ENCODE measurements at places on chromosomes 12 and 14.

DNA sequence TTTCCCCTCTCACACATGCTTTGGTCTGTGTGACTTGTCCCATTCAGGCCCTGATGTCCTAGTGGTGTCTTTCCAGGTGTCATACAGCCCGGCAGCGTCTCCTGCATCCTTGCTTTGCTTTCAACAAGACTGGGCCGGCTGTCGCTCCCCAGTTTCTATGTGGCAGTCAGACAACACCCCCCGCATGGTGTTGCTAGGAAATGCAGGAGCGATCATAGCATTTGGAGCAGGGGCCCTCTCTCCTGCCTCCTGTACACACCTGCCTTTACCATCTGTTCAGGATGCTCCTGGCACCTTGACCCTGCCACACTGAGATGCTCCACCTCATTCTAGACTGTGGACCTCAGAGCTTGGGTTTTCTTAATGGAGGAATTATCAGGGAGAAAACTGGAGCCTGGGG is 29.5 kb downstream of the CACNA1C start:
- no peak for DNase-seq

DNA sequence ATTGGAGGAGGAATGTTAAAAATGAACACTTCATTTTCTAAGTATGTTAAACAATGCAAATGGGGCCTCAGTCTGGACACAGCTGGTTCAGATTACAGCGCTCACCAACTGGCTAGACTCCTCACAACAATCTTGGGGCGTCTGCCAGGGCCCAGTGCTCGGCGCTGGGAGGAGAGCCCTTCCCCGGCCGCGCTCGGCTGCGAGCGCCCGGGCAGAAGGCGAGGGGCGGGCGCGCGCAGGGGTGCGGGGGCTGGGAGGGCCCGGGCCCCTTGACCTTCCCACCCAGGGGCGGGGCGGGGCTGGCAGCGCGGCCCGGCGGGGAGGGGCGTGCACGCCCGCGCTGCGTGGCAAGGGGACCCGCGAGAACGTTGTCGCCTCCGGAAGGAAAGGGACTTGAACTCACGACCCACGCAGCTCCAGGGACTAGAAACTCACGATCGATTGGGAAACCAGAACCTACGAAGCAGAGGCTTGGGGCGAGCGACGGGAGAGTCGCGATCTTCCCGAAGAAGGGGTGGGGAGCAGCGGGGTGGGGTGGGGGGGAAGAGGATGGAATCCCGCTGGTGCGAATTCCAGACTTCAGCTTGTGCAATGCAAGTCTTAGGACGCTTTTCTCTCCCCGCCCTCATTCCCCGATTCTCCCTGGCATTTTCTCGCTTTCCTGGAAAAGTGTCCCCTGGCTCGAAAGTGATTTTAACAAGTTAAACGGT is at the start of gene FBLN5:
FBLN5 (minus strand) TSS at position 220 of the 710 bp plus-strand sequence. CDS start 465 bp downstream, outside the sequence.
- DNase-seq: peak; percentile 6

- no peak for DNase-seq
Measured at GRCh38 chr14:95133282-95133681, 24.0 kb downstream of the DICER1 start.

DNA sequence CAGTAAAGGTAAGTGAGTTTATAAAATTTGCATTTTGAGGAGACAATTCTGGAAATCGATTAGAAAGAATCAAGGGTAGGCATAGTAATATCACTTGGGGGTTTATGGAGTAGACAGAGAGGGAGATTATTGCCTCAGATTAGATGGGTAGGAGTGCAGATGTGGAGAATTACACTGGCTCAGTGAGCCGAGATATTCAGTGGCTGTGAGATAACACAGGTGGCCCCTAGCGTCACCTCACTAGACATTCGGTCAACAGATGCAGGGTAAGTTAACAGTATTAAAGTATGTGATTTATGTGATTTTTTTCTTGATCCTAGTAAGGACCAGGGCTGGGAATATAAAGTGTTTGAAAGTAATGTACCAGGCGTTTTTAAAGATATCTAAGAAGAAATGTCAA is 39.6 kb upstream of the KLRD1 start:
- DNase-seq: no peak

DNA sequence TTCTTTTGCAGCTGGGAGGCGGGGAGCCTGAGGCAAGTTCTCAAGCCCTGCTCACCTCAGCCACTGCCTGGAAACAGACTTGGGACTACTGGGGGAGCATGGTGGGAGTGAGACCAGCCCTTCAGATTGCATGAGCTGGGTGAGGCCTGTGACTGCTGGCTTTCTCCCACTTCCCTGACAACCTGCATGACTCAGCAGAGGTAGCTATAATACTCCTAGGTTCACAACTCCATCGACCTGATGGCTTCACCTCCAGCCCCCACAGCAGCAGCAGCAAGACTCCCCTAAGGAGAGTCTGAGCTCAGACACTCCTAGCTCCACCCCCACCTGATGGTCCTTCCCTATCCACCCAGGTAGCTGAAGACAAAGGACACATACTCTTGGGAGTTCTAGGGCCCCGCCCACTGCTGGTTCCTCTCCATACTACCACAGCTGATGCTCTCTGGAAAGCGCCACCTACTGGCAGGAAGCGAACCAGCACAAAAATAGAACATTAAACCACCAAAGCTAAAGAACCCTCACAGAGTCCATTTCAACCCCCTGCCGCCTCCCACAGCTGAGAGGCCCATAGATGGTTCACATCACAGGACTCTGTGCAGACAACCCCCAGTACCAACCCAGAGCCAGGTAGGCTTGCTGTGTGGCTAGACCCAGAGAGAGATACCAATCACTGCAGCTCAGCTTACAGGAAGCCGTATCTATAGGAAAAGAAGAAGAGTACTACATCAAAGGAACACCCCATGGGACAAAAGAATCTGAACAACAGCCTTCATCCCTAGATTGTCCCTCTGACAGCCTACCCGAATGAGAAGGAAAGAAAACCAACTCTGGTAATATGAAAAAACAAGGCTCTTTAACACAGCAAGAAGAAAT is 68.7 kb downstream of the RPAP3 start:
- DNase-seq: no peak

DNA sequence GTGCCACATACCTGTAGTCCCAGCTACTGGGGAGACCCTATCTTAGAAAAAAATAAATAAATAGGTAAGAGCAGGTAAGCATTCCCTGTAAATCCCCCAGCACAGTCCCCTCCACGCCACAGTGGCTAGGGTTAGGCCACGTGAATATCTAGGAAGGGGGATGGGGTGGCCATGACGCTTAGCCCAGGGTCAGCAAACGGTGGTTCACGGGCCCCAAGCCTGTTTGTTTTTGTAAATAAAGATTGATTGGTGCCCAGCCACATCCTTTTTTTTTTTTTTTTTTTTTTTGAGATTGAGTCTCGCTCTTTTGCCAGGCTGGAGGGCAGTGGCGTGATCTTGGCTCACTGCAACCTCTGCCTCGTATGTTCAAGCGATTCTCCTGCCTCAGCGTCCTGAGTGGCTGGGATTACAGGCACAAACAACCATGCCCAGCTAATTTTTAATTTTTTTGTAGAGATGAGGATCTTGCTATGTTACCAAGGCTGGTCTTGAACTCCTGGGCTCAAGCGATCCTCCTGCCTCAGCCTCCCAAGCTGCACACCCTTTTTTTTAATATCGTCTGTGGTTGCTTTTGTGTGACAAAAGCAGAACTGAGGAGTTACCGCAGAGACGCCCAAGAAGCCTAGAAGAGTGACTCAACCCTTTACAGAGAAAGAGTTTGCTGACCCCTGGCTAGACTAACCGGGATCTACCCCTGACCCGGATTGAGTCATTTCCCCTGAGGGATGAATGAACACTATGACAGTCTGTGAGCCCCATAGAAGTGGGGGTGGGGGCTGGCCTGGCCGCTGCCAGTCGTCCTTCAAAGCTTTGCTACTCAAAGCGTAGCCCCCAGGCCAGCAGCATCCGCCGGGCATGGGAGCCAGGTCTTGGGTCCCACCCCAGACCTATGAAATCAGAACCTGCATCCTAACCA is 113.7 kb upstream of the NCOR2 start:
- DNase-seq: no peak

- no peak for DNase-seq
Measured at GRCh38 chr12:46590991-46591703, 218.6 kb upstream of the SLC38A2 start.

- DNase-seq: no peak
Measured at GRCh38 chr14:55955175-55955574, 163.0 kb upstream of the PELI2 start.

DNA sequence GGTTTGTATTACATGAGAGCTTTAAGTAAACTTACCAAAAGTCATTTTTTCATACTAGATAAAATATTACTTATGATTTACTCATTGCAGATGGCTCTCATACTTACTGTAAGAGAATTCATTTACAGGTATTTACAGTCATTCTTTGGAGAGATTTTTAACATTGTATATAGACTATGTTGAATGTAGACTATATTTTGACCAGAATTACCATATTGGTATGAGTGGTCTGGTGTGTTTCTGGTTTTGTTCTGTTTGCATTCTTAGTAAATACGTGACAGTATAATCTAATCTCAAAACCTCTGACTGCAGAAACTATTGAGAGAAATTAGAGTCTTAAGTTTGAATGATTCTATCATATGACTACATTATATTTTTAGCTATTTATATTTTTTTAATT is 91.1 kb downstream of the USP15 start:
- DNase-seq: no peak

GRCh38 chr14:60165547-60165876 is 314 bp upstream of the DHRS7 start:
- no peak for DNase-seq

GRCh38 chr12:107484230-107484629 is 201.4 kb upstream of the PWP1 start:
- DNase-seq: no peak

- no peak for DNase-seq
Measured at GRCh38 chr14:67999290-67999689, 179.7 kb downstream of the RAD51B start.

- peak; percentile 20 for DNase-seq
Measured at GRCh38 chr12:130335517-130336392, 1.9 kb upstream of the PIWIL1 start.

GRCh38 chr12:21566223-21566906 is 38.3 kb downstream of the GYS2 start:
- no peak for DNase-seq

DNA sequence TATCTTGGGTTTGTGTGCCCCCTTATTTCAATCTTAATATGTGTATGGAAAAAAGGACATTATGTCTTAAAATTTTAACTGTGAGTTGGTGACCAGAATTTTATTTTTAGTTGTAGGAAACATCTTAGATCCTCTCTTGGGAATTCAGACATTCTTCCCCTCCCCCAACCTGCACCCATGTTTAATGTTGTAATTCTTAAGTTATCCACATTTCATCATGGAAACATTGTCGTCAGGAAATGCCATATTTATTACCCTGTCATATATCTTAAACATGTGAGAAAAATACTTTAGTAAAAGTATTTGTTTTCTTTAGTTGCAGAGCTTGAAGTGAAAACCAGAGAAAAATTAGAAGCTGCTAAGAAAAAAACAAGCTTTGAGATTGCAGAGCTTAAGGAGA is 30.3 kb downstream of the YEATS4 start:
- no peak for DNase-seq

GRCh38 chr14:92789457-92790089 is 4.5 kb upstream of the GOLGA5 start:
- DNase-seq: no peak

Data from NCI-H526 treated with DMSO at 0.1 percent for 48 hours (cell line).